ENCODE measurements at places on chromosomes 5 and 9. TPM values are rescaled to one million over a fixed set of nuclear protein-coding genes. Genes with fewer than 3 reads are reported as not detected.

SH2D3C gene
- total RNA-seq = 19.3 TPM

TAS2R1 gene
- not detected for total RNA-seq

GRCh38 chr5:91383956-91384300, 811 bp upstream of the ARRDC3 start:
- DNase-seq = no peak

DNM1 gene
- 45.4 TPM for total RNA-seq

STK32A gene
- total RNA-seq = not detected

CDC14B gene
- 18.6 TPM for total RNA-seq

DNA sequence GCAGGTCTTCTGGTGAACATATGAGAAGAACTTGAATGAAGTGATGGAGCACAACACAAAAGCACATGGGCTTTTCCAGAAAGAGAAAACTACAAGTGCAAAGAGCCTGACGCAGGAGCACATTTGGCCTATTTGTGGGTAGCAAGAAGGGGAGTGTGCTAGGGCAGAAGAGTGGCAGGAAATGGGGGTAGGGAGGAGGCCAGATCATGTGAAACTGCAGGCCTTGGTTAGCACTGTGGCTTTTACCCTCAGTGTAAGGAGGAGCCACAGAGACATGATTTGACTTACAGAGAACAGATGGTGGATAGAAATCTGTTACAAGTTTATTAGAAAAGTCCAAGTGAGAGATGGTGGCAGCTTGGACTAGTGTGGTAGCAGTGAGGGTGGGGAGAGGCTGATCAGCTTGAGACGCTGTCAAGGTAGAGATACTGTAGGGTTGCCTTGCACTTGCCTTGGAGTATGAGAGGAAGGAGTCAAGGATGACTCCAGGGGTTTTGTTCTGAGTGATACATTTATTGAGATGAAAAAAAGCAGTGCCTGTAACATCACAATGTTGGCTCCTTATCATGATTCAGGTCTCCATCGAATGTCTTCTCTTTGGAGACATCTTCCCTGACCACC, 126.7 kb downstream of the PPP2R2B start:
- DNase-seq = no peak

- peak; percentile 70 for DNase-seq
Measured at GRCh38 chr9:133737071-133737773, 930 bp downstream of the SARDH start.

GRCh38 chr5:175354964-175355363, 89.0 kb downstream of the DRD1 start:
- DNase-seq = no peak

- DNase-seq = no peak
Measured at GRCh38 chr9:2526071-2526828, 95.3 kb upstream of the VLDLR start.

HSD17B3 gene
- total RNA-seq = not detected

DNA sequence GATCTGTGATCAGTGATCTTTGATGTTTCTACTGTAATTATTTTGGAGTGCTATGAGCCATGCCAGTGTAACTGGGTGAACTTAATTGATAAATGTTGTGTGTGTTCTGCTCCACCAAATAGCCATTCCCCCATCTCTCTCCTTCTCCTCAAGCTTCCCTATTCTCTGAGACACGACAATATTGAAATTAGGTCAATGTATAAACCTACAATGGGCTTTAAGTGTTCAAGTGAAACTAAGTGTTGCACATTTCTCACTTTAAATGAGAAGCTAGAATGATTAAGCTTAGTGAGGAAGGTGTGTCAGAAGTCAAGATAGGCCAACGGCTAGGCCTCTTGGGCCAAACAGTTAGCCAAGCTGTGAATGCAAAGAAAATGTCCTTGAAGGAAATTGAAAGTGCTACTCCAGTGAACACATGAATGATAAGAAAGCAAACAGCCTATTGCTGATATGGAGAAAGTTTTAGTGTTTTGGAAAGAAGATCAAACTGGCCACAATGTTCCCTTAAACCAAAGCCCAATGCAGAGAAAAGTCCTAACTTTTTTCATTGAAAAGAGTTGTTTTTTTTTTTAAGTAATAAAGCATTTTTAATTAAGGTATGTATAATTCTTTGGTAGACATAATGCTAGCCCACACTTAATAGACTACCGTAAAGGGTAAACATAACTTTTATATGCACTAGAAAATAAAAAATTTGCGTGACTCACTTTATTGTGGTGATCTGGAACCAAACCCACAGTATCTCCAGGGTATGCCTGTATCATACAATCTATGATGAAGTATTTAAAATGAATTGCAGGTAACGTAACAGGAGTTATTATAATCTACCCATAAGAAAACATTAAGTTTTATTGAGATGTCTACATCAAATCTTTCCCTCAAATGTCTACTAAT, 42.5 kb upstream of the ALDH1A1 start:
- no peak for DNase-seq

GRCh38 chr5:171427318-171428167, 8.1 kb downstream of the FGF18 start:
- DNase-seq = peak; percentile 60

TEK gene
- 1.3 TPM for total RNA-seq

- no peak for DNase-seq
Measured at GRCh38 chr9:124197177-124198095, 60.3 kb upstream of the NEK6 start.
